NCI-H524 treated with DMSO at 0.1 percent for 48 hours (cell line): ENCODE measurements at places on chromosomes 6 and 20.
A peak's percentile ranks its signal among the peaks of the same experiment; 100 is the strongest.

- no peak for DNase-seq
Observed at GRCh38 chr6:11161031-11161956, 49.8 kb upstream of the ERVFRD-1 start.

- DNase-seq = no peak
Observed at GRCh38 chr6:52815167-52816092, 11.8 kb upstream of the GSTA1 start.

DNA sequence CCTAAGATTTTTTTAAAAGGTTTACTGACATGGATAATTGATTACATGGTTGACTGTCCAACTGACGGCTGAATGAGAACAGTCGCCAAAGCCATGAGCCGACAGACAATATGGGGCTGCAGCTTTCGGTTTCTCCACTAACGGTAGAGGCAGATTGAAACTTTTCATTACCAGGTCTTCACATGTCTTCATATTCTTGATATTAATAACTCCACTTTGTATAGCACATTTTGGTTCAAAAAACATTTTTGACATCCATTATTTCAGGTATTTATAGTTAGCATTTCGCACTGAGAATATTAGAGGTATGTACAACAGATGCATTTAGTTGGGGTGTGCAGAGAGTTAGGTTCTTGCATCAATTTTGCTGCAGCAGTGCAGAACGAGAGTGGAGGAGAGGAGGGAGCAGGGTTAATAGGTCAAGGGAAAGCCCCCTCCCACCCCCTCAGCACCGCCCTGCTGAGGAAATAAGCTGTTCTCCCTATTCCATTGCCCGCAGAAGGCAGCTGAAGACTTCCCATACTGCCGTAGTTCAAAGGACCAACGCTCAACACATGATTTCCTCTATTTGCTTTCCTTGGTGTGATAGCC is 73.6 kb upstream of the ADTRP start:
- DNase-seq = no peak

GRCh38 chr20:15380770-15381169 is 1043.4 kb upstream of the FLRT3 start:
- no peak for DNase-seq

DNA sequence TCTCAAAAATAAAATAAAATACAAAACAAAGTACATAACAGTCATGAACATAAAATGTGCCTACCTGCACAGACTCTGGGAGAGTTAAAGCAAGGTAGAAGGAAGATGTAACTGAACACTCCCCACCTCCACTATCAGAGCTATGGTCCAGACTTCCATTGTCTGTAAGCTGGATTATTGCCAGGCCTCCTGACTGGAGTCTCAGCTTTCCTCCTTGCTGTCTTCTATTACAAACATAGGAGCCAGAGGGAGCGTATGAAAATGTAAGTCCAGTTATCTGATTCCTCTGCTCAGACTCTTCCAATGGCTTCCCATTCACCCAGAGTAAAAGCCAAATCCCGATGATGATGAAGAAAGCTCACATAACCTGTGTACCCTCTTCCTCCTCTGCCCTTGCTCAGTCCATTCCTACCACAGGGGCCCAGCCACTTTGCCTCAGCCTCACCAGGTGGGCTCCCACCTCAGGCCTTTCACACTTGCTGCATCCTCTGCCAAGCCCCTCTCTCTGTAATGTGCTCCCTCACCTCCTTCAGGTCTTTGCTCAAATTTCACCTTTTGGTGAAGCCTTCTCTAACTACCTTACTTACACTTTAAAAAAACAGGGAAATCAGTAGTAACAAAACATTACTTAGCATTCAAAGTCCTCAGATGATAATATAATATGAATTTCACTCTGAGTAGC is 194.1 kb downstream of the RIMS1 start:
- DNase-seq = no peak

DNA sequence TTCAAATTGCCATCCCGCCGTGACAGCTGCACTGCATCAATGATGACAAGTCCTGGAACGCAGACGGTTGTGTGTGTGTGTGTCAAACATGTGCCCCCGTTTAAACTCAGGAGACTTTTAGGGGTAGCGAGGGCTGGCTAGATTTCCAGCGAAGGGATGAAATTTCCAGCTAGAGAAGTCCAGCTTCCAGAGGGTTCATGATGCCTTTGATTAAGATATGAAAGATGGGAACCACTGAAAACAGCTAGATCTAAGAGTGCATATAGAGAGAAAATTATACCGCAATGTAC is 644 bp downstream of the KIZ start:
- DNase-seq = no peak

GRCh38 chr6:76612954-76613353 is 540.5 kb upstream of the IMPG1 start:
- DNase-seq = no peak

DNA sequence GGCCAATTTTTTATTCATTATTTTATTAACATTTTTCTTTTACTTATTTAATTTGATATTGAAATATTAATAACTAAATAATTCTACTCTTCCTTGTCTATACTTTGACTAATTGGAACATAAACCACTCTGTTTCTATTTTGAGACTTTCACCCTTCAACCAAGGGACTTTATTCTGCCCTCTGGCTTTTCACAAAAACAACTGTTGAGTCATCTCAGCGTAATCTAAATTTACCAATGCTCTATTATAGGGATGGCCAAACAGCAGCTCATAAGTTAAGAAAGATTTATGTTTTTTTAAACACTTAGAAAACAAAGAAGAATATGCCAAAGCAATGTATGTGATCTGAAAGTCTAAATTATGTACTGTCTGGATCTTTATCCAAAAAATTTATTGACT is 46.7 kb downstream of the DOP1A start:
- DNase-seq = no peak

GRCh38 chr6:35583893-35584688 is 71.4 kb upstream of the TULP1 start:
- peak; percentile 15 for DNase-seq

DNA sequence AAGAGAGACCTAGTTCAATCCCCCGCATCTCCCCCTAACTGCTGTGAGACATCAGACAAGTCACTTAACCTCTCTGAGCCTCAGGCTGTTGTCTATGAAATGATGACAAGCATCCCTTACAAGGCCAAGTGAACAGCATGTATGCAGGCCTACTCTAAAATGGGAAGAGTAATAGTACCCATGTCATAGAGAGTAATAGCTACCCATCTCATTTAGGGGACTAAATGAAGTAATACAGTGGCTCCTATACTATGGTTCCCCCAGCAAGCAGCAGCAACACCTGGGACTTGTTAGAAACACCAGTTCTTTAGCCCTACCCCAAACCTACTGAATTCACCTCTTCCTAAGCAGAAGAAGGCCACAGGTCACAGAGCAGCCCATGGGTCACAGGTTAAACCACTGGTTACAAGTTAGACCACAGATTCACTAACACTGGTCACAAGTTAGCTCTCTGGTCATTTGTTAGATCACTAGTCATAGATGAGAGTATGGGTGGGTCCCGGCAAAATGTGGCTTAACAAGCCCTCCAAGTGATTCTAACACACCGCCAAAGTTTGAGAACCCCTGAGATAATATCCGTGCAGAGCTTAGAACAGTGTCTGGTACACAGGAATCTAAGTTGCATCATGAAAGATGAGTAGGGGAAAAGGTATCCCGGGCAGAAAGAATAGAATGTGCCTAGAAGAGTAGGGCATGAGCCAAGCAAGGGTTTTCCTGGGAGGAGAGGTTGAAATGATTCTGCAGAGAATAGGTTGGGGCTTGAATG is 1.4 kb downstream of the DEFB124 start:
- DNase-seq = no peak

GRCh38 chr20:48411245-48411644 is 416.6 kb downstream of the PREX1 start:
- no peak for DNase-seq

- peak; percentile 88 for DNase-seq
Observed at GRCh38 chr6:144675231-144675861, 390.2 kb downstream of the UTRN start.

- DNase-seq = no peak
Observed at GRCh38 chr6:168725802-168726201, 284.8 kb downstream of the SMOC2 start.

DNA sequence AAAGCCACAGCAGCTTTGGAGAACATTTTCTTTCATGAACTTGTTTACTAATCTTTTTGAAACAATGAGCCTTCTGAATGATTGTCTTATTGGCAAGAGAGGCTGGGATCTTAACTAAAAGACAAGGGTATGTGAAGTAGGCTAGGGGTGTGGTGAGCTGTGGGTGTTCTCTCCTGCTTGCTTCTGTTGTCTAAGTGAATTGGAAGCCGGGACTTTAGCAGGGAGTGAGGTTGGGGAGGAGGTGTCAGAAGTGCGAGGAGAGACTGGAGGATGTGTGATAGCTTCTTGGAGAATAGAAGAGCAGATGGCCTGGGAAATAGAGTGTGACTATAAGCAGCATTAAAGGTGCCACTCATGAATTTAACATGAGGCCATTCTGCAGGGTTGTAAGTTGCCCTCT is 562.8 kb downstream of the UTRN start:
- DNase-seq = peak; percentile 95

DNA sequence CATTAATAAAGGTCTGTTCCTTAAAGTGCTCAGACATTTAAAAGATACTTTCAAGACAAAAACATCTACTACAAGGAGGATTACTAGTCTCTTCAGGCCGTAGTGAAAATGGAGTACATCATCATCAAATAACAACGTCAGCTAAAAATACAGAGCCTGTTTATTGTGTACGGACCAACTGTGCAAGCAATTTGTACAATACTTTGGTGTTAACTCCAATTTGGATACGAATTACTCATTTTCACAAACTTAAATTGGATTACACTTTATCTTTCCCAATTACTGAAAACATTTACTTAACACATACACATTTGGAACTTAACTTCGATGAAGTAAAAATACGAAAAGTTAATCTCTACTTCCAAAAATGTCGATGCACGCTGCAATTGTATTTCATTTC is 802 bp downstream of the CYP39A1 start:
- DNase-seq = no peak

DNA sequence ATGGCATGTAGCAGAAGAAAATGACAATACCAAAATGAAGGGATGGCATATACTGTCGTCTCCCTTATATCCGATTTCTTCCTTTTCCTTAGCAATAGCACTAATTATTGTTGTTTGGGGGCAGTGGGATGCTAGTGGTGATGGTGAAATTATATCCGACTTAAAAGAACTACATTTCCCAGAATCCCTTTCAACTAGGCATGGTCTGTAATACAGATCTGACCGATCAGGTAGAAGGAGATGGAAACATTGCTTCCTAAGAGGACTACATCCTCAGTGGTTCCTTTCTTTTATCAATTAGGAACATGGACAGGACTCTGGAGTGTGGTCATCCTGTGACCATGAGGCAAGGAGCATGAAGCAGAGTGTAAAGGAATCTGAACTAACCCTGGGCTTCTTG is 532.6 kb downstream of the CBLN4 start:
- DNase-seq = no peak

GRCh38 chr6:5665173-5665572 is 341.6 kb downstream of the NRN1 start:
- no peak for DNase-seq

GRCh38 chr6:169957351-169957963 is 206.0 kb downstream of the ERMARD start:
- DNase-seq = no peak

GRCh38 chr6:40387871-40388264 is 199.3 kb downstream of the LRFN2 start:
- DNase-seq = no peak

GRCh38 chr6:157079771-157080170 is 243.5 kb downstream of the TMEM242 start:
- no peak for DNase-seq

DNA sequence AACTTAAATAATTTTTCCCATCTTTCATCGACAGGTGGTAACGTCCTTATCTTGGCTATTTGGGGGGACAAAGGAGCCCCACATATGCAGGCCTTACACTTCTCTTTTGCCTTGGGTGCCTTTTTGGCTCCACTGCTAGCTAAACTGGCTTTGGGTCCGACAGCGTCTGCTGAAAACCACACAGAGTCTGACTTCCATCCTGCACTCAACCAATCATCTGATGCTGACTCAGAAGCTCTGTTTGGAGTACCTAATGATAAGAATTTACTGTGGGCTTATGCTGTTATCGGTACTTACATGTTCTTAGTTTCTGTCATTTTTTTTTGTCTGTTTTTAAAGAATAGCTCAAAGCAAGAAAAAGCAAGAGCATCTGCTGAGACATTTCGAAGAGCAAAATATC is 178.5 kb downstream of the SLC16A10 start:
- DNase-seq = no peak

DNA sequence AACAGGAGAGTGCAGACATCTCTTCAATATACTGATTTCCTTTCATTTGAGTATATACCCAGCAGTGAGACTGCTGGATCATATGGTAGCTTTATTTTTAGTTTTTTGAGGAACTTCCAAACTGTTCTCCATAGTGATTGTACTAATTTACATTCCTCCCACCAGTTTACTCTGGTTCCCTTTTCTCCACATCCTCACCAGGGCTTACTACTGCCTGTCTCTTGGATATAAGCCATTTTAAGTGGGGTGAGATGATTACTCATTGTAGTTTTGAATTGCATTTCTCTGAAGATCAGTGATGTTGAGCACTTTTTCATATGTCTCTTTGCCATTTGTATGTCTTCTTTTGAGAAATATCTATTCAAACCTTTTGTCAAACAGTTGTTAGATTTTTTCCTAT is 64.9 kb upstream of the HMGCLL1 start:
- no peak for DNase-seq

DNA sequence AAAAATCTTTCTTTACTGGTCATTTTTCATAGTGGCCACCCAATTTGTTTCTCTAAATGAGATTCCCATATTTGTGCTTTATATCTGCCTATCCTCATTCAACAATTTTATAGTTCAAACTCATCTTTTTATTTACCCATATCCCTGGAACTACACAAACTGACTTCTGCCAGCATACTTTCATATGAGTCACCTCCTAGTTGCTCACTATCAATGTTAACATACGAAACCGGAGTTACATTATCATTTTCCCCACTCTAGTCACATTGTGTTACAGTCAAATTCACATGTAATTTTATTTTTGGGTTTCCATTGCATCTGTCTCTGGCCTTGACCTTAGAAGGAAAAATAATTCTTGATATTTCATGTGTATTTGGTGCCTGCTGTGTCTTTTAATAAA is 499.4 kb downstream of the MAFB start:
- no peak for DNase-seq

GRCh38 chr6:125406741-125407140 is 105.0 kb upstream of the HDDC2 start:
- peak; percentile 63 for DNase-seq

GRCh38 chr6:160226118-160226591 is 32.5 kb downstream of the SLC22A2 start:
- DNase-seq = no peak
